ENCODE measurements at places on chromosomes 5 and 9.

- DNase-seq, result no peak
Observed at GRCh38 chr9:79745752-79746336, 174.1 kb downstream of the TLE4 start.

DNA sequence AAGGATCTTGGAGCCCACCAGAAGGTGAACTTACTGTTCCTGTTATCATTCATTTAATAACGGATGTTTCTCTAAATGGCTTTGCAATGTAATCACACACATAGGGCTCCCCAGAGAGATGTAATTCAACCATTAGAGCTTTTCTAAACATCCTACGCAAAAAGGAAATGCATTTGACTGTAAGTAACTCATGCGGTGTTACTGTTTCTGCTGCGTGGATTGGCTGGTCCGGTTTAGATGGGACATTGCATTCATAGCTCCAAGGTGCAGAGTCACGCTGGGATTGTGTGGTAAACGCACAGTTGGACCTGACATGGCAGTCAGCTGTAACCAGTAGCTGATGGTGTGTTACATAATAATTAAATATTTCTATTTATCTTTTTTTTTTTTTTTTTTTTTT lies 185.5 kb upstream of the OTULINL start:
- no peak for DNase-seq

GRCh38 chr5:110832683-110833082 lies 93.9 kb downstream of the SLC25A46 start:
- DNase-seq, result no peak

GRCh38 chr9:25716220-25716872 lies 38.1 kb upstream of the TUSC1 start:
- DNase-seq, result no peak

DNA sequence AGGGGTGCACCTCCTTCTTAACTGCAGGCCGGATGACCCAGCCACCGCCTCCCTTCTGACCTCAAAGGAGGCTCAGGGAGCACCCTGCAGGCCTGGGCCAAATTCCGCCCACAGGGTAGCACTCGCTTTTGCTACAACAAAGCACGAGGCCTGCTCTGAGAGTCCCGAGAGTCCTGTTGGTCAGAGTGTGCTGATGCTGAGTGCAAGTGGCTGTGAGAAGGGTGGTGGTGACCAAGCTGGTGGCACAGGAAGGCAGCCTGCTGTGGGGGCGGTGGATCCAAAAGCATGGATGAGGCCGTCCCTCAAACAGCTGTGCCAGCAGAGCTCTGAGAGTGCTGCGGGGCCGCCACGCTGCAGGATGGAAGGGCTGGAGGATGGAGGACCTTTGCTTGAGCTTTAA lies 101.8 kb downstream of the AK8 start:
- no peak for DNase-seq

DNA sequence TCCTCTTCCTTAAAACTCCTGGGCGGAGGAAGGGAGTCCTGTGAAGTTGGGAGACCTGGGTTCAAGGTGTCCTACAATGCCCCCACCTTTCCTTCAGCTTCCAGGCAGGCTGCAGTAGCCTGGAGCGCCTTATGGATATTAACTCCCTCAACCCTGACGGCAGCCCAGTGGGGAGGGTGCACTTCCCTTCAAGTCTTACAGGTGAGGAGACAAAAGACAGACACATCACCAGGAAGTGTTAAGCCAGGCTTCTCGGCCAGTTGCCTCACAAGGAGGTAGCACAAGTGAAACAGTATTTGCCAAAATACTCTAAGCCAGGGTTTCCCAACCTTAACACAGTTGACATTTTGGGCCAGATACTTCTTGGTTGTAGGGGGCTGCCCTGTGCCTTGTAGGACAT lies 4.2 kb downstream of the TRIM7 start:
- no peak for DNase-seq

DNA sequence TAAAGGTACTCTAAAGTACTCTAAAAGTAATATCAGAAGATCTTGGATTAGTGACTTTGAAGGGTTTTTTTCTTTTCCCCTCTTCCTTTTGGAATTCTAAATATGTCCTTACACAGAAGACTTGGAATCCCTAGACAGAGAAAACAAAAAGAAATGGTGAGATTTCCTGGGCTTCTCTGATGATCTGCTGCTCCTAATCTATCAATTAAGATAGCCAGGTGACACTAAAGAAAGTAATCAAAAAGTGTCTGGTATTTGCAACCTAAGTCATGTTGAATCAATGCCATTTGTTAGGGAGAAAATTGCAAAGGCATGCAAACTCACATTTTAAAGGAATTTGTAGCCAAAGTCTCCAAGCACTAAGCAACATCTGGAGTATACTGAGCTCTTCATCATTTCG lies 29.5 kb upstream of the MYO10 start:
- no peak for DNase-seq

- DNase-seq, result no peak
Observed at GRCh38 chr9:89254773-89255125, 56.2 kb upstream of the CKS2 start.

DNA sequence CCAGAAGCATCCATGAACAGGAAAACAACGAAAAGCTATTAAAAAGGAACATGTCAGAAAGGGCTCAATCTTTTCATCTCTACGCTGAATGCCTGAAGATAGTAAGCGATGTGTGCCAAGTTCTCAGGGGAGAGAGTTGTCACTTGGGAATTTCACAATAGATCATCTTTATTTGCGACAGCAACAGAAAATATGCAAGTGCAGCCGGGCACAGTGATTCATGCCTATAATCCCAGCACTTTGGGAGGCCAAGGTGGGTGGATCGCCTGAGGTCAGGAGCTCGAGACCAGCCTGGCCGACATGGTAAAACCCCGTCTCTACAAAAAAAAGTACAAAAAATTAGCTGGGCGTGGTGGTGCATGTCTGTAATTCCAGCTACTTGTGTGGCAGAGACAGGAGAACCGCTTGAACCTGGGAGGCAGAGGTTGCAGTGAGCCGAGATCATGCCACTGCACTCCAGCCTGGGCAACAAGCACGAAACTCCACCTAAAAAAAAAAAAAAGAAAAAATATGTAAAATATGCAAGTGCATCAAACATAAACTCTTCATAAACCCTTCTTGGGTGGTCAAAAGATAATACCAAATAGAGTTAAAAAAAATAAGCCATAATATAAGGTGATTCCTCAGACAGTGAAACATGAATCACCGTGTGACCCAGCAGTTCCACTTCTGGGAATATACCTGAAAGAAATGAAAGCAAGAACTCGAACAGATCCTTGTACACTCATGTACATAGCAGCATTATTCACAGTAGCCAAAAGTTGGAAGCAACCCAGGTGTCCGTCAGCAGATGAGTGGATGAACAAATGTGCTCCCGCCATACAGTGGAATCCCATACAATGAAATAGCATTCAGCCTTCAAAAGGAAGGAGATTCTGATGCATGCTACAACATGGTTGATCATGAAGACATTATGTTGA lies 16.2 kb downstream of the SFXN1 start:
- DNase-seq, result no peak

Data from GOT3 (cell line).